ENCODE measurements at places on chromosomes 3 and 15.
A peak's percentile ranks its signal among the peaks of the same experiment; 100 is the strongest.

GRCh38 chr15:25787855-25788520, 75.1 kb downstream of the ATP10A start:
- DNase-seq = no peak

DNA sequence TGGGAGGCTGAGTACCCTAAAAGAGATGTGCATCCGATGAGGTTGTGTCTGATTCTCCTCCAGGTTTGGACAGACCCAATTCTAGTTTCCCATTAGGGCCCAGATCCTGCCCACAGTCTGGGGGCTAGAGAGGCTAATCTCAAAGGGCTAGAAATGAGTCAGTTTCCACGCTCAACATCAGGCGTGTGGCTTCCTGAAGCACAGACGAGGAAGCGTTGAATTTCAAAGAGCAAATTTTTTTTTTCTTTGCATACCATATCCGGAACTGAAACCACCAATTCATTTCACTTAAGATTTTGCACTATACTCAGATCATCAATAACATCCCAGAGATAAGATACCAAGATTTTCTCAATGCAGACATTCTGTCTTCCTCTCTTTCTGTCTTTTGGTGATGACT, 173.8 kb upstream of the BCL6 start:
- peak; percentile 57 for DNase-seq

- no peak for DNase-seq
Observed at GRCh38 chr15:85889956-85890619, 95.4 kb upstream of the KLHL25 start.

DNA sequence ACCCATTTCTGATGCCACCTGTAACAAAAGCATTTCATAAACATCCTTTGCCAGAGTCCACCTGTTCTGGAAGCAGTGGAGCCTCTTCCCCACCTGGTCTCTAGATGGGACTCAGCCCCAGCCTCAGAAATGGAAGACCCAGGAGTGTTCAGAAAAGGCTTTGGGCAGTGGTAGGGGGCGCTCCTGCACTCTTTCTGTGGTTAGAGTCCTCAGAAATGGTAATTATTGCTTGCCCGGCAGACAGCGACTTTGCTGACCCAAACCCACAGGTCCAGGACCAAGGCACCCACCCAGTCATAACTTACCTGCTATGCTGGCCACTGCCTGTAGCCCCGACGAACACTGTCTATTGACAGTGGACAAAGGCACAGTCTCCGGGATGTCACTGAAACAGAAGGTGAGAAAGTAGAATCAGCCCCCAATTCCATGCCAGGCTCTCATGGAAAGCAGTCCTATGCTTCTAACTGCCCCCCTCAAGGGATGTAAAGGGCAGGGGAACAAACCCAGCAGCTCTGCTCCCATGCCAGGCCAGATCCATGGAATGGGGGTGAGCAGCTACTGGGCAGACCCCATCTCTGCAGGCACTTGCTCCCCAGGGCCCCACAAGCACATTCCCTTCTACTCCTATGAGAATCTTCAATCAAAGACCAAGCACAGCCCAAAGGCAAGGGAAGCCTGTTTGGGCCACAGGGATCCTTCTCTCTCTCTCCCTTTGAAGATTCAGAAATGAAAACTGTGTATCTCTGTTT, 5.1 kb downstream of the ACAA1 start:
- no peak for DNase-seq

All from naive thymus-derived CD8-positive, alpha-beta T cell (primary cell).